ENCODE measurements at places on chromosomes 3 and 15. TPM values are rescaled to one million over a fixed set of nuclear protein-coding genes. Genes with fewer than 3 reads are reported as not detected.

Gene NR1I2
- total RNA-seq: 0.23 TPM

DNA sequence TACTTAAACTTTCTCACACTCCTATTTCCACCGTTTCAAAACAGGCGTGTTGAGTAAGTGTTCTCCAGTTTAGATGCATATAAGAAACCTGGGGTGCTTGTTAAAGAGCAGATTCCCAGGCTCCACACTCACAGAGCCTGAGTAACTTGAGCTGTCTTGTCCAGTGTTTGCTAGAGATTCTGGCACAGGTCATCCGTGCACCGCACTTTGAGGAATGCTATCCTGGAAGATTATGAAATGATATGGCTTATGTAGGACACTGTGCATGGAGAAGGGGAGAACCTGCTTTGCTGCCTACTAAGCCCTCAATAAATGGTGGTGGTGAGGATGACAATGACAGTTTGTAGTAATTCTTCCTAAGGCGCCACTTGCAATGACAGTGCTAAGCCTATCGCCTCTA lies 273.7 kb downstream of the PDZRN3 start:
- no peaks in the 10 kb centered on the region for H3K27me3 ChIP-seq
- H3K4me1 ChIP-seq: peaks cover 9% of the 10 kb centered on the region
- peak overlapping the region; percentile 39 for H3K27ac ChIP-seq

- no peak overlapping the region for H3K27ac ChIP-seq
- H3K4me3 ChIP-seq: no peak overlapping the region
- H3K36me3 ChIP-seq: no peaks in the 10 kb centered on the region
Measured at GRCh38 chr15:57406062-57406772, 29.9 kb downstream of the CGNL1 start.

Gene CEP152
- 1.3 TPM for total RNA-seq

DNA sequence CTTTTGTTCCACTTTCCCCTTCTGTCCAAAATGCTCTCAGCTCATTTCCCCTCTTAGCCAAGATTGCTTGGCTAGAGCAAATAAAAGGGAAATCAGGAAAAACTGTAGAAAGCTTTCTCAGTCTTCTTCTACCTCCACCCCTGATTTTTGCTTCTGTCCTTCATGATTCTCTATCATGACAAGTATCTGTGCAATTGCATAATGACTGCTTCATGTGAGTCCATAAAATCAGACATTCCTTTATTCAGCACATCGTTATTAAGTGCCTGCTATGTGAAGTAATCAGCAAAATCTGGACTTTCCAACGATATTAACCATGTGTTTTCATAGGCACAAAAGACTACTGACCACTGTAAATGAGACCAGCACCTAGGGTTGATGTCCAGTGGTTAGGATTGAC lies 321.5 kb upstream of the CBLB start:
- H3K4me3 ChIP-seq: no peak overlapping the region
- no peak overlapping the region for H3K27ac ChIP-seq
- no peaks in the 10 kb centered on the region for H3K36me3 ChIP-seq

DNA sequence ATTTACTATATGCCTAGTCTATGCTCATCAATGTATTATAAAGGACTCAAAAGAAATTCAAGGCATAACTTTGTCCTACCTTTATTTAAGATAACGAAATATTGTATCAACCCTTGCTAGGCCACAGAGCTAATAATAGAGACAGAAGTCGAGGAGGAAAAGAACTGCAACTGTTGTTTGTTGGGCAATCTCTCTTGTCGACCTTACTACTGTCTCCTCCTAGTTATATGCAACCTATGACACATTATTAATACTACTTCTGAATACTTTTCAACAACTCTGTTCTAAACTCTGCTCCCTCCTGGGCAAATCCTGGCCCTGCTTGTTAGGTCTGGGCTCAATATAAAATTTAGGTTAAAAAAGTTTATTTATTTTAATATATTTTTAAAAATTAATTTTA lies 24.6 kb downstream of the SPPL2A start:
- no peak overlapping the region for H3K27ac ChIP-seq
- peaks cover 100% of the 10 kb centered on the region for H3K36me3 ChIP-seq
- no peaks in the 10 kb centered on the region for H3K27me3 ChIP-seq
- no peak for DNase-seq
- no peaks in the 10 kb centered on the region for H3K4me1 ChIP-seq
- H3K4me3 ChIP-seq: no peak overlapping the region

DNA sequence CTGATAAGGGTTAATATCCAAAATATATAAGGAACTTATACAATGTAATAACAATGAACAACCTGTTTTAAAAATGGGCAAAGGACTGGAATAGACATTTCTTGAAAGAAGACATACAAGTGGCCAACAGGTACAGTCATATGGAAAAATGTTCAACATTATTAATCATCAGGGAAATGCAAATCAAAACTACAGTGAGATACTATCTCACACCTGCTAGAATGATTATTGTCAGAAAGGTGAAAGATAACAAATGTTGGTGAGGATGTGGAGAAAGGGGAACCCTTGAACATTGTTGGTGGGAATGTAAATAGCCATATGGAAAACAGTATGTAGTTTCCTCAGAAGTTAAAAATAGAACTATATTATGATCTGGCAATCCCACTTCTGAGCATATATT lies 20.4 kb downstream of the GOLM2 start:
- H3K36me3 ChIP-seq: no peaks in the 10 kb centered on the region
- no peak overlapping the region for H3K4me3 ChIP-seq
- no peak overlapping the region for H3K27ac ChIP-seq
- peaks cover 22% of the 10 kb centered on the region for H3K4me1 ChIP-seq
- no peaks in the 10 kb centered on the region for H3K27me3 ChIP-seq
- DNase-seq: no peak

- H3K4me1 ChIP-seq: no peaks in the 10 kb centered on the region
- H3K36me3 ChIP-seq: no peaks in the 10 kb centered on the region
- H3K27me3 ChIP-seq: no peaks in the 10 kb centered on the region
- H3K27ac ChIP-seq: no peak overlapping the region
- no peak for DNase-seq
Measured at GRCh38 chr15:69578787-69579583, 126.4 kb downstream of the RPLP1 start.

DNA sequence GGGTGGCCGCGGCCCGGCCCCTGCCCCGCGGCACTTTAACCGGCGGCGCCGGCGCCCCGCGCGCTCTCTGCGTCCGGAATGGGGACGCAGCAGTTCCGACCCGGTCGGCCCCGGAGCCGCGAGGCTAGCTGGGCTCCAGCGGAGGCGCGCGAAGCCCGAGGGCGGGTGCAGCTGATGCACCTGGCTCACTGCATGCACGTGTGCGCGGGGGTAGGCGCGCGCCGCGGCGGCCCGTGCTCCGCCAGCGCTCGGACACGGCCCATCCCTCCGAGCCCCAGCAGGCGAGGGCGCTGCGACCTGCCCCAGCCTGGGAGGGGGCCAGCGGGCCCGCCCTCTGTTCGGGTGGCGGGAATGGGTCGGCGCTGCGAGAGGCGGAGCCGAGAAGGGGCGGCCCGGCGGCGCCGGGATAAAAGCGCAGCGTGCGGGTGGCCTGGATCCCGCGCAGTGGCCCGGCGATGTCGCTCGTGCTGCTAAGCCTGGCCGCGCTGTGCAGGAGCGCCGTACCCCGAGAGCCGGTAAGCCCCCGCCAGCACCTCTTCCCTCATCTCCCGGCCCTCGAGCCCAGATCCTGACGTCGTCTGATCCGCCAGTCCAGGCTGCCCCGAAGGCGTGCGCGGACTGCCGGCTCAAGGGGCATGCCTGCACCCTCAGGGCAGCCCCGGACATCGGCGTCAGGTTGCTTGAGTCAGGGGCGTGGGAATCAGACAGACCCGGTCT lies at the start of the genes CHDH and IL17RB:
TSS of gene CHDH (minus strand) at position 286 of the 717 bp plus-strand sequence. CDS start 22,411 bp downstream, outside the sequence.
TSS of gene IL17RB (plus strand) at position 435 of the 717 bp plus-strand sequence. CDS start at position 456, 21 bp downstream.
- no peak within 1 kb of the TSS for H3K27ac ChIP-seq
- DNase-seq: peak; percentile 33
- H3K4me1 ChIP-seq: peaks cover 18% of the 10 kb centered on the region
- no peaks in the 10 kb centered on the region for H3K36me3 ChIP-seq
- peaks cover 27% of the 10 kb centered on the region for H3K27me3 ChIP-seq

DNA sequence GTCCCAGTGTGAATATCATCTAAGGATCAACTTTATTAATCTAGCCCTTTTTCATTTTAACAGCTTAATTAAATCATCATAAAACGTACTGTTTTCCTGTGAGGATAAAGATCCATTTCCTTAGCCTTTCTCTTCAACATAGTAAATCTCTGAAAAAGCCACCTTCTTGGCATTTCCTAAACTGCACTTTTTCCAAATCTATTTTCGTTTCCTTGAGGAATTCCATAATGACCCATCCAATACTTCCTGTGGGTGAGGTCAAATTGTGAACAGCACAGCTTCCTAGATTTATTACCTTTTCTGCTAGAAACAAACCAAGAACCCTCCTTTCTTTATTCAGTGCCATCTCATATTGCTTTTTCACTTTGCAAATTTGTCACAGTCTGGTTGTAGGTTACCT lies 129.4 kb upstream of the CNTN4 start:
- H3K4me1 ChIP-seq: no peaks in the 10 kb centered on the region
- no peaks in the 10 kb centered on the region for H3K36me3 ChIP-seq
- H3K27ac ChIP-seq: no peak overlapping the region
- no peak overlapping the region for H3K4me3 ChIP-seq

Gene PLD1
- 61.4 TPM for total RNA-seq

Gene BNC1
- 0.17 TPM for total RNA-seq

Gene C15orf62
- 0.12 TPM for total RNA-seq

Gene IQCH
- total RNA-seq: 2.5 TPM

DNA sequence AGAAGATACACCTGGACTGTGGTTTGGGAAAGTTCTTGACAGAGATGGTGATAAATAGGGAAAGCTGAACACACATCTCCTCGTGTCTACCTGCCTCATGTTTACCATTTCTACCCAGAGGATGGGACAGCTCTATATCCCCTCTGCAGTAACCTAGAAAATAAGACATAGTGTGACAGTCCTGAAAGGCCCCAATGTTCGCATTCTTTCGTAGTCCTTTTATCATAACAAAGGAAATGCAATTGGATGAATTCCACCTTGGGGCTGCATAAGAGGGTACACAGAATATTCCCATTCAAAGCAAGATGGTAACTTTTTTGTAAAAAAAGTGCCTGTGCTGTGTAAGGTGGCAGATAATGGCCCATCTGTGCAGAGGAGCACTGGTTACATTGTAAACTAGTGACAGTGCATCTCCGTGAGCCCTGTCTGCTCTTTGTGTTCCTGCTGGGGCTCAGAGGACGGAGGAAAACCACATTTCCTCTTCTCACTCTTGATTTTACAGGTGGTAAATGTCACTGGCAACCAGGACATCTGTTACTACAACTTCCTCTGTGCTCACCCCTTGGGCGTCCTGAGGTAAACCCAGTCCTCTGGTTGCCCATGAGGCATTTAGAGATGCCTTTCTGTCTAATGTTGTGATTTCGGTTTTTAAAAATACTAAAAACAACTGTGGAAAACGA lies 74.3 kb downstream of the SIDT1 start:
- DNase-seq: no peak
- H3K36me3 ChIP-seq: no peaks in the 10 kb centered on the region
- H3K4me1 ChIP-seq: no peaks in the 10 kb centered on the region

Gene CCNB2
- not detected for total RNA-seq

DNA sequence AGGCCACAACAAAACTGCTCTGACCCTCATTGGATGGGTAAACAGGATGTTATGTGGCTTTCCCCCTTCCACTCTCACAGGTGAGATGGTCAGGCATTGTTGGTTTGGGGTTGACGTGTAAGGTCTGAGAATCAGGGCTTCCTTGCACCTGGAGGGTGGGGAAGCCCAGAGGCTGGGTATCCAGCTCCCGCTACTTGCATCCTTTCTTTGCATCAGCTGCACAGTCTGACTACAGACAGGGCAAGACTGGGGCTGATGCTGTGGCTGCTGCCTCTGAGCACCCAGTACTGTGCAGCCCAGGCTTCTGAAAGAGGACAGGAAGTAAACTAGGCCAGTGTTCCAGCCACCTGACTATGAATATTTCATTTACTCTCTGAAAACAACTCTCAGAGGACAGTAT lies 58.0 kb upstream of the ATP2B2 start:
- H3K36me3 ChIP-seq: no peaks in the 10 kb centered on the region

GRCh38 chr3:159816512-159816911 lies 172.1 kb upstream of the IL12A start:
- H3K36me3 ChIP-seq: no peaks in the 10 kb centered on the region
- no peak overlapping the region for H3K27ac ChIP-seq
- H3K4me1 ChIP-seq: peaks cover 40% of the 10 kb centered on the region
- no peak overlapping the region for H3K4me3 ChIP-seq
- no peak for DNase-seq
- H3K27me3 ChIP-seq: no peaks in the 10 kb centered on the region

- DNase-seq: no peak
- H3K27me3 ChIP-seq: no peaks in the 10 kb centered on the region
- H3K27ac ChIP-seq: no peak overlapping the region
- H3K4me1 ChIP-seq: peaks cover 5% of the 10 kb centered on the region
- no peak overlapping the region for H3K4me3 ChIP-seq
Measured at GRCh38 chr3:73236867-73237266, 175.4 kb downstream of the EBLN2 start.

- no peaks in the 10 kb centered on the region for H3K27me3 ChIP-seq
- H3K4me1 ChIP-seq: peaks cover 2% of the 10 kb centered on the region
- peaks cover 66% of the 10 kb centered on the region for H3K36me3 ChIP-seq
- H3K4me3 ChIP-seq: no peak overlapping the region
- no peak for DNase-seq
Measured at GRCh38 chr3:172333042-172333377, 115.2 kb downstream of the GHSR start.

DNA sequence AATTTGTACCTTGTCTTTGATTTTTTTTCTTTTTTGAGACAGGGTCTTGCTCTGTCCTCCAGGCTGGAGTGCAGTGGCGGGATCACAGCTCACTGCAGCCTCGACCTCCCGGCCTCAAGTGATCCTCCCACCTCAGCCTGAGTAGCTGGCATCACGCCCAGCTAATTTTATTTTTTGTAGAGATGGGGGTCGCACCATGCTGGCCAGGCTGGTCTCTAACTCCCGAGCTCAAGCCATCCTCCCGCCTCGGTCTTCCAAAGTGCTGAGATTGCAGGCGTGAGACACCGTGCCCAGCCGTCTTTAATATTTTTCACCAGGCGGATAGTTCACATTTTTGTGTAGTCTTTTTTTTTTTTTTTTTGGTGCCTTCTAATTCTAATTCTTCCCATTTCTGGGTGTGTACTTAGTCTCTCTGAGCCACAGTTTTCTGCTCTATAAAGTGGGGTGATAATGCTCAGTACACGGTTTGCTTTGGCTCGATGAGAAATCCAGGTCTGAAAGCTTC lies 528 bp upstream of the TATDN2 start:
- peaks cover 8% of the 10 kb centered on the region for H3K4me1 ChIP-seq
- H3K4me3 ChIP-seq: peak overlapping the region; percentile 85

GRCh38 chr3:67000009-67000408 lies 1.9 kb downstream of the KBTBD8 start:
- peak overlapping the region; percentile 77 for H3K27ac ChIP-seq
- no peak for DNase-seq
- peak overlapping the region; percentile 66 for H3K4me3 ChIP-seq
- no peaks in the 10 kb centered on the region for H3K4me1 ChIP-seq
- no peaks in the 10 kb centered on the region for H3K36me3 ChIP-seq
- H3K27me3 ChIP-seq: no peaks in the 10 kb centered on the region

DNA sequence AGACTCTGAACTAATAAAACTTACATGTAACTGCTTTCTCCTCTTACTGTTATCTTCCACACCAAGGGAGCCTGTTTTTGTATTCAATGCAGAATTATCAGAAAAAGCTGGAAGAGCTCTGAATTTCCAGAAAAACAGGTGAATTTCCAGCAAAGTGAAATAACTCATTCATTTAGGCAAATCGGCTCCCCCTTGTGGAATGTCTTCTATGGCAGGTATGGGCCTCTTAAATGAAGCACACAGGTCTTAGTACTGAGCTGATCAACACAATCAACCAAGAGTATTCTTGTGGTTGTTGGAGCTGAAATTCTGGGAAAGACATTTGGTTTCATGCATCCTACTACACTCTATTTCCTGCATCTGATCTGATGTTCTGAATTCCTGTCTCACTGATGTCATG lies 31.0 kb upstream of the PTPRG start:
- H3K36me3 ChIP-seq: no peaks in the 10 kb centered on the region
- H3K27me3 ChIP-seq: no peaks in the 10 kb centered on the region
- H3K4me1 ChIP-seq: no peaks in the 10 kb centered on the region

Gene CIDEC
- total RNA-seq: 1.6 TPM

All from heart left ventricle (tissue), 16 donors.